ENCODE measurements at places on chromosomes 3 and 15.

DNA sequence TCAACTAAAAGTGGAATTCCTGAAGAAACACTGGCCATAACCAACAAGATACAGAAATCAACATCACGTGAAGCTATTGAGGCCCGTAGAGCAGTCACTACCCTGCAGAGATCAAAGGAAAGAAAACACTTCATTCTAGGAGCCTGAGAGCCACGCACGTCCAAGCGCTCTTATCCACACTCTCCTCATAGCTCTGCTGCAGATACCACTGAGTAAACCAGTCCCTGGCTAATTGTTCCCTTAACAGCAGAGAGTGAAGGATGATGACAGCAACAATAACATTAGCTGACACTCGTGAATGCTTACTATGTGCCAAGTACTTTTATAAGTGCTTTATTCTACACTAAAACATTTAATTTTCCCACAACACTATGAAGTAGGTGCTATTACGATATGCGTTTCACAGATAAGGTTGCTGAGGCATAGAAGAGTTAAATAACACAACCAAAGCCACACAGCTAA, 271.0 kb upstream of the GADL1 start:
- DNase-seq, result no peak

- DNase-seq, result no peak
These were observed 26.7 kb upstream of the GRIP2 start for GRCh38 chr3:14566812-14567211.

- DNase-seq, result no peak
These were observed 26.2 kb upstream of the SLC12A8 start for GRCh38 chr3:125238759-125239158.

DNA sequence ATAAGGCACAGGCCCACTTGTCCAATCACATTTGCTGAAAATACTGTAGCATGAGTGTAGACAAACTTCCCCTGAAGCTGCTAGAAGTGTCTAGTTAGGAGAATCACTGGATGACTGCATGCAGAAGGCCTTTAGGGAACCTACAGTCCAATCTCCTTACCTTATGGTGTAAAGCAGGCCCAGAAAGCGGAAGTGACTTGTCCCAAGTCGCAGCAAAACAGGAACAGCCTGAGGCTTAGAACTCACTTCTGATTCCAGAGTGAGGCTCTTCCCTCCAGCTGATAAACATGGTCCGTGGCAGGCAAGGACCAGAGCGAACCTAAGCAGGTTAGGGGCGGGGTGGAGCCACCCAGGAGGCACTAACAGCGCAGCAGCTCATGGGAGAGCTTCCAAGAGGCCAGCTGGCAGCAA, 2.5 kb downstream of the GRAMD2A start:
- peak; percentile 91 for DNase-seq

DNA sequence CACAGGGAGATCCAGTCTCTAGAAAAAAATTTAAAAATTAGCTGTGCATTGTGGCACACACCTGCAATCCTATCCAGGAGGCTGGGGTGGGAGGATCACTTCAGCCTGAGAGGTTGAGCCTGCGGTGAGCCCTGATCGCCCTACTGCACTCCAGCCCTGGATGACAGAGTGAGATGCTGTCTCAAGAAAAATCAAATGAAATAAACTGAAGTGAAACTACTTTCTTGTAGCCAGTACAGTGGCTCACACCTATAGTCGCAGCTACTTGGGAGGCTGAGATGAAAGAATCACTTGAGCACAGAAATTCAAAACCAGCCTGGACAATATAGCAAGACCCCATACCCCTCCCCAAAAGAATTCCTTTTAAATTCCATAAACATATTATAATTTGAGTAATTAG, 35.4 kb downstream of the SMARCC1 start:
- DNase-seq, result no peak

DNA sequence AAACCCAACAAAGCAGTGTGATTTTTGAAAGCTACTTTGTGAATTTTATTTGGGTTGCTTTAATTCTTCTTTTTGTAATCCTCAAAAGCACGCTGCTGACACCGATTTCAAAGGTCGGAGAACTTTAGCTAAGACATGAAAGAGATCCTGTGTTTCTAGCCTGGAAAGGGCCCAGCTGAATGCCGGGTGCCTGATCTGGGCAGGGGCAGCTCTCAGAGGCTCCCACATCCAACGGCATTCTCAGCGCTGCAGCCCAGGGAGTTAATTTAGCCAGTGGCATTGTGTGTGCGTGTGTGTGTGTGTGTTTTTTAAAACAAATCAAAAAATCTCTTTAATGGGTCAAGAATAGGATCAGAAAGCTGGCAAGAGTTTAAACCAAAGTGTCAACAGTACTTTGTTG, 6.6 kb downstream of the RBP1 start:
- no peak for DNase-seq

DNA sequence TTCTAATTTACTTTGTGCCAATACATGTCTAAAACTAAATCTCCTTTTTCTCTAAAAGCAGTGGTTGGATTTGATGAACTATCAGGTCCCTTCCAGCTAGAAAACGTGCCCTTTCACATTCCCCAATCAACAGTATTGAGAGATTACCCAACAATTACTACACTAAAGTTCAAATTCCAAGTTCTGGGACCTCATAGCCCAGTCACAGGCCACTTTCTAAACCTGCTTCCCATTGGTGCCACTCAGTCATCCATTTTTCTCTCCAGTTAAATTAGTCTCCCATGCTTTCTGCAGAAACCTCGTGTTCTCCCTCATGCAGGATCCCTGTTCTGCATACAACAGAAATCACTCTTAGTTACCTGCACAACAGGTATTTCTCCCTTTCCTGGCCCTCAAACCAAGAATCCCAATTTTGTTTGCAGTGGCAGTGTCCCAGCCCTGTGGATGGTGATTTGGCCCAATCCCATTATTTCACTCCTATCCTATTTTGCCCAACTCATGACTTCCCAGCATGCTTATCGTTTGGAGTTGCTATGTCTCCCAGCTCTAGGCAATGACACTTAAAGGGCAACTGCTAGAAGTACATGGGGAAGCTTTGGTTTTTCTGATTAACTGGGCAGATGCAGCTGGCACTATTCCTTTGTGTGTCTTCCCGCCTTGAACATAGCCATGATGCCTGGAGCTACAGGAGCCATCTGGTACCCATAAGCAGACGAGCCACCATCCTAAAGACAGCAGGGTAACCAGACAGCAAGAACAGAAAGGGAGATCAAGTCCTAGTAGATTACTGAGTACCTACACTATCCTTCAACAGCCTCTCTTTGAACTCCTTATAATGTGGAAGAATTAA, 224.2 kb downstream of the MINAR1 start:
- DNase-seq, result no peak

GRCh38 chr3:157127831-157128767, 31.8 kb downstream of the CCNL1 start:
- DNase-seq, result no peak
